ENCODE measurements at places on chromosomes 5 and 9.

GRCh38 chr5:60649288-60649917, 50.6 kb downstream of the DEPDC1B start:
- peak; percentile 47 for DNase-seq

- DNase-seq: peak; percentile 80
Observed at GRCh38 chr5:13976867-13977830, 32.7 kb upstream of the DNAH5 start.

DNA sequence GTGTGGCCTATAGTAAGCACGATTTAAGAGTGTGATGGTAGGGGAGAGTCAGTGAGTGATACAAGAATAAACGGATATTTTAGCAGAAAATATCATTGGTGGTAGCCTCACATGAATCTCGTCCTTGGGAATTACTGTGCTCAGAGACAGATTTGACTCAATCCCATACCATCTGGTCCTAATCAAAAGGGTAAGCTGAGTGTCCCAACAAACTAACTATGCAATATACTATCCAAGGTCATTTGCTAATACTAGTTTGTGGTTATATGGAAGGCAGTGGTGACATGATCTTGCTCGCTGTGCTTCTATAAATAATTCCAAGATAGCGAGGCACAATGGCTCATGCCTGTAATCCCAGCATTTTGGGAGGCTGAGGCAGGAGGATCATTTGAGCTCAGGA, 103.2 kb downstream of the TRPM6 start:
- DNase-seq: no peak

DNA sequence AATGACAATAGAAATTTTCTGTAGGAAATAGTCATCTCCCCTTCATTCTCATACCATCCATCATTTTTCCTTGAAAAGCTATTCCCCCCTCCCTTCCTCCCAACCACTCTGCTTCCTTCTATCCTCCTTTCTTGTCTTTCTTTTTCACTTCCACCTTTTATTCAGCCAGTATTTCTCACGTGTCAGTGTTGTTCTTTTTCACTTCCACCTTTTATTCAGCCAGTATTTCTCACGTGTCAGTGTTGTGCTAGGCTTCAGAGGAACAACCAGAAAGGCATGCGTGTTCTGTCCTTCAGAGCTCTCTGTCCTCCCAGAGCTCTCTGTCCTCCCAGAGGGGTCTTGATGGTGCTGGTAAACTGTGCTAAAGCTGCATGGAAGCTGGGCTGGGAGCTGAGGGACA, 419.6 kb downstream of the GADD45G start:
- no peak for DNase-seq

DNA sequence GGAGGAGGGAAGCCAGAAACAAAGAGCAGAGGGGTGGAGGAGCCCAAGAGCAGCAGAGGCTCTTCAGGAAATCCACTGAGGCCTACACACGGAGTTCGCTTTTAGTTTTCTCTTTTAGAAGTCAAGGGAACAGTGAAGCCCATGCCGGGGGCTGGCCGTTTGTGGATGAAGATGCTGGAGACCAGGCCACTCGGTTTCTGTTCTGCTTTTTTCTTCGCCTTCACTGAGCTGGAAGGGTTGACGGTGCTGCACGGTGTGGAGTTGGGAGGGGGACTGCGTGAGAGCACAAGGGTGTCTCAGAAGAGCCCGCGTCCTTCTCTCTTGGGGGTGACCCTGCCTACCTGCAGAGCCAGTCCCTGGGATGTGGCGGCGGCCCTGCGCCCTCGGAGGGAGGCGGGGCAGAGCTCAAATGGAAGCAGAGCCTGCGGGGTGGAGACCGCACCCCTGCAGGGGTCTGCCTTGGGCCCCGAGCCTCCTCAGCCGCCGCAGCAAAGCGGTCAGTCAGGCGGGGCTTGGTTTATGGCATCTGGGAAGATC, 68.5 kb upstream of the CACNA1B start:
- no peak for DNase-seq

GRCh38 chr5:82655078-82655477, 376.9 kb upstream of the RPS23 start:
- DNase-seq: no peak

DNA sequence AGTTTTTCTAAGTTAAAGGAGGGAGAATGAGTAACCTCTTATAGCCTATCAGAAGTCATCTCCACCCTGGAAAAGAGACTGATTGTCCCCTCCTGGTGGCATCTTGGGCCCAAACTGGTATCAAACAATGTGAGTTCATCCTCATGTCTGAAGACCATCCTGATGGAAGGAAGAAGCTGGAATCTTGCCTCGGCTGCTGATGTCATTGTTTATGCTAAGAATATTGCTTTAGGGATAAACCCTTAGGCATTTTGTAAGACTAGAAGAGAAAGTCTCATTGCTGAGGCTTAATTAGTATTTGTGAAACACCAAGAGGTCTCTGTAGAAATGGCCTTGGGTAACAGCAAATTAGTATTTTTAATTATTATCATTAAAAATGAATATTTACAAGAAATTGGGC, 65.7 kb upstream of the KCNN2 start:
- peak; percentile 41 for DNase-seq

DNA sequence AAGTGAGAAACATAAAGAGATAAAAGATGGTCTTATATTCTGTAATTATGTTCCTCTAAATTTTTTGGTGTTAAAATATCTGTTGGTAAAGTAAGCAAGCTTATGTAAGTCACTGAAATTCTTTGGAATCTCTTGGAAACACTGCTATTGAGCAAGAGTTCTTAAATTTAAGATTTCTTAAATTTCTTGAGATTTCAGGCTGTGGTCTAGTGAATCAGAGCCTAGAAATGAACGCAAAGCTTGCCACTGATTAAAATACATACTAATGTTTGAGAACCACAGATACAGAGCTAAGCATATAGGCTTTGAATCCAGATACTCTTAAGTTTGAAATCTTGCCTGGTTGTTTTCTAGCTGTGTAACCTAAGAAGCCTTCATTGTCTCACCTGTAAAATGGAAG, 133.4 kb downstream of the TRPM3 start:
- DNase-seq: no peak

- no peak for DNase-seq
Observed at GRCh38 chr9:123471843-123472570, 116.0 kb downstream of the CRB2 start.

DNA sequence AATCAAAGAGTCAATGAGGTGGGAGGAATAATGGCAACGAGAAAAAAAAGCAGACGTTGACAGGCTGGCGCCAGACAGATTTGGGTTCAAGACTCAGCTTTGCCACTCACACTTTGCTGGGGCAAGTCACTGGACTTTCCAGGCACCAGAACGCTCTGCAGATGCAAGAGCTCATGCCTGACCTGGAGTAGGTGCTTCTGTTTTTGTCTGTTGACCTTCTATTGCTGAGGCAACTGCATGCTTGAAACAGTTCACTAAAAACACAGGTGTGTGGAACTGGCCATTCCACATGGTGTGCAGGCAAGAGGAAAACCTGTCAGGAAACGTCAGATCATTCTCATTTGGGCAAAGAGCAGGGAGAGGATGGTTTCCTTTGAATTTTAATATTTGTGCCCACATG, 161.2 kb upstream of the SMIM23 start:
- no peak for DNase-seq

- DNase-seq: no peak
Observed at GRCh38 chr5:135761746-135762145, 72.7 kb upstream of the SLC25A48 start.

GRCh38 chr5:117645400-117645799, 1070.8 kb upstream of the SEMA6A start:
- no peak for DNase-seq

DNA sequence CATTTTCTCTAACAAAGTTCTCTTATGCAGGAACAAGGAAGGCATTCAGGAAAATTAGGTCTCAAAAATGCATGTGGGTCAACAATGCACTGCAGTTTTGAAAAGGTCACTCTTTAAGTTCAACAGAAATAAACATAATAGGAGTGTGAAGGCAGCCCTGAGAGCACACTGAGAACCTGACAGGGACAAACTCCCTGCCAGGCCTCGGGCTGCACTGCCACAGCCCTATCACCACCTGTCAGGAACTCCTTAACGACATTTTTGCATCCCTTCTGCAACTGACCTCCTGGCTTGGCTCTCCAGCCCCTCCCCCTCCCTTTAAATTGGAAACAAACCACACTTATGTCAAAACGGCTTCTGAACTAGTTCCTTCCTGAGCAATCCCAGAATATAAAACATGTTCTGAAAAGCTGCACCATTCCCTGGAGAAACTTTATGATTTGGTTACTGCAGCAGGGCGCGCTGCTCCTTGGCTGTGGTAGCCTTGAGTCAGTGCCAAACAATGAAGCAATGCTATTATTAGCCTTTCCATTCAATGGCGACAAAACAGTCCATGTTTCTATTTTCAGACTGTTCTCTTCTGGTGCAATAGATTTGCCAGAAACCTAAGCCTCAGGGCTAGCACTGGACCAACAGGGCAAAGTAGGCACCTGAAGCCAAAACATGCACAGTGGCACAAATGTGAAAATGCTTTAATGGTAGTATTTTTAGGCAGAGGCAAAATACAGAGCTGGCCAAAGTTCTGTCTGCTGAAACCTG, 160.1 kb upstream of the ZNF608 start:
- DNase-seq: peak; percentile 83

DNA sequence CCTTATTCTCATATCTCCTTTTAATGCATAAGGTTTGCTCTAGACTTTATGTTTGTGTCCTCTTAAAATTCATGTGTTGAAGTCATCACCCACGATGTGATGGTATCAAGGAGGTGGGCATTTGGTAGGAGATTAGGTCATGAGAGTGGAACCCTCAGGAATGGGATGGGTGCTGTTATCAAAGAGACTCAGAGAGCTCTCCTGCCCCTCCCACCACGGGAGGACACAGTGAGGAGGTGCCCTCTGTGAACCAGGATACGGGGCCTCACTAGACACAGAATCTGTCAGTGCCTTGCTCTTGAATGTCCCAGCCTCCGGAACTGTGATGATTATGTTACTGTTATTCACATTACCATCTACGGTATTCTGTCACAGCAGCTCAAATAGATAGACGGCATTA, 359.0 kb downstream of the IRX1 start:
- DNase-seq: no peak

DNA sequence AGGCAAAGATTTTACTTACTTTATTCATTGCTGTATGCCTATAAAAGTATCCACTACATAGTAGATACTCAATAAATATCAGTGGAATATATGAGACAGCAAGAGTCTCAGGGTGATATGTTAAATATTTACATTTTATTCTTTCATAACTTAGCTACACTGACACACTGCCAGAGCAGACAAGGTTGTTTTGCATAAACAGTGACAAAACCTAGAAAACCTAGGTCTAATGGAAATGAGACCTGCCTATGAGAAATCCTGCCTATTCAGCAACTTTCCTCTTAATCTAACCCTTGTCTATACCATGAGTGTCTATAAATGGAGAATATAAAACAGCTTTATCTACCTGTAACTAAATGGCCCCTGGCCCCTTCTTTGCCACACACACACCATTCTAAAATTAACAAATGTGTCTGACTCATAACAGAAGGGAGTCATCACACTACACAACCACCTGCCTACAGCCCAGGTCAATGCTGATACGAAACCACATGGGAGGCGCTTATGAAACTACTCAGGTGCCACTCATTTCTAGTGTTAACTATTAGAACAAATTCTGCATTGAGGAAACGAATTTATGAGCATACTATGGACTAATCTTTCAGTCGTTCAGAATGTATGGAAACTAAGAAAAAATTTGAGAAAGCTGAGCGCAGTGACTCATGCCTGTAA, 60.3 kb downstream of the UBAP2 start:
- peak; percentile 26 for DNase-seq

DNA sequence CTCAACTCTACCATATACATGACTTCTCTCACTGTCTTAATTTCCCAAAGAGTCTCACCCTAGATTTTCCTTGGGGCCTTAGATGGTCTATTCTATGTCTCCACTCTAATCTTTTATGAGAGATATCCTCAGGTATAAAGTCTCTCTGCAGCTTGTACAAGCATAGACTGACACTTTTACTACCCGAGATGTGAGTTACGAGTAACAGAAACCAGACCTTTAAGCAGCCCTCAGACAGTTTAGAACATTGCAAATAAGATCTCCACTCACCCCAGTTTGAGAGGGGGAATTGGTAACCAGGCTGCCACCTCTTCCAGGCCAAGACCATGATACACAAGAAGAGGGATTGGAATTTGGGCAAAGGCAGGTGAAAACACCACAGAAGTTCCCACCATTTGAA, 542.5 kb downstream of the TLE4 start:
- no peak for DNase-seq

GRCh38 chr5:169893010-169893409, 87.3 kb downstream of the INSYN2B start:
- peak; percentile 74 for DNase-seq

DNA sequence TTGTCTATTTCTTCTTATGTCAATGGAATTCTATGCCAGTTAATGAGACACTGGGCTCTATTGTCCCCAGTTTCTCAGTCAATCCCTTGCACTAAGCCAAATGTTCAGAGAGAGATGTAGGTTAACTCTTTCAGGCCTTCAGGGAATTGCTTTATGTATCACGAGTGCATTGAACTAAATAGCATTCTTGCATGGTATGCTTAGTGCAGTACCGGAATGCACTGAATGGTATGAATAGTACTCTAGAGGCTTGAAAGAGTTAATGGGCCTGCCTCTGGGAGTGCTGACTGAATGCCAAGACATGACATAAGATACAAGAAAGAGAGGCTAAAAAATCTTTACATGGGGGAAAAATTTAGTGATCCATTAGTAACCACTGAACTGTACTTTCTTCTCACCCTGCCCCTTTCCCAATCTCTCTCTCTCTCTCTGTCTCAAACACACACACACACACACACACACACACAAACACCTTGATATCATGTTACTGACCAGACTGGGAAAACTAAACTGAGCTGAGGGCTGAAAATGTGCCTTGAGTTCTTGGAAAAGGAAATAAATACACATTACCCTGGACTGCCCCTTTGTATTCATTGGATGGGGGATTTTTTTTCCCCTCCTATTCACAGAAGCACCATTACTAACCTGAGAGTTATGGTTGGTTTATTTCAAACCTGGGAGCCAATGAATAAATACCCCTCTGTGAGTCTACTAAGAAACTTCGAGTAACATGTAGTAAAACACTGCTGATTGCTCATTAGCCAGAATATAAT, 35.4 kb upstream of the TMC1 start:
- peak; percentile 51 for DNase-seq

DNA sequence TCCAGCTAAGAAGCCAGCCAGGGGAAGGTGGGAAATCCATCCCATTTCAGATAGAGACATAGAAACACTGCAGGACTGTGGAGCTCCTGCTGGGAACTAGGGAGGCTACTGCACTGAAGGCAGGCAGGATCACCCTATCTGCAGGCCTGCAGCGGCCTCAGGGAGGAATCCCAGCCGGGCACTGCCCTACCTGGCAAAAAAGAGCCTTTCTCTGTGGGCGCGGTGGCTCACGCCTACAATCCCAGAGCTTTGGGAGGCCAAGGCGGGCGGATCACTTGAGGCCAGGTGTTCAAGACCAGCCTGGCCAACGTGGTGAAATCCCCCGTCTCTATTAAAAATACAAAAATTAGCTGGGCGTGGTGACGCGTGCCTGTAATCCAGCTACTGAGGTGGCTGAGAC, 71.4 kb upstream of the PHYKPL start:
- no peak for DNase-seq
